ENCODE measurements at places on chromosomes 7 and 10. TPM values are rescaled to one million over a fixed set of nuclear protein-coding genes. Genes with fewer than 3 reads are reported as not detected.

DNA sequence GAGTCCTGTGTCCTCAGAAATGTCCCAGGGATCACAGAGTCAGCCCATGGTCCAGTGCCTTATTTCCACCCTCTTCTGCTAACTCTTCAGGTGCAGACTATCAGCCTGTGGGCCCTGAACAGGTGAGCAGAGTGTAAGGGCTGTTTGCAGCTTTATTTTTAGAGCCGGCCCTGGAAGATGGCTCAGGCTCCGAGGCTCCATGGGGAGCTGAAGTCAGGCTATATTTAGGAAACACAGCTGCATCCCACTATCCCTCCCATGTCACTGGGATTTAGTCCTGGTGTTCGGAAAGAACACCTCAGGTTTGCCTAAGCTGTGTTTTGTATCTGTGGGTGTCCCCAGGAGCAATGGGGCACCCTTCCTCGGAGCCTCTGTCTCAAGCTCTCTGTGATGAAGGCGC is 126.9 kb downstream of the RPS24 start:
- no peak for DNase-seq

GRCh38 chr10:78623578-78624215 is 445.1 kb upstream of the ZMIZ1 start:
- no peak for DNase-seq

DNA sequence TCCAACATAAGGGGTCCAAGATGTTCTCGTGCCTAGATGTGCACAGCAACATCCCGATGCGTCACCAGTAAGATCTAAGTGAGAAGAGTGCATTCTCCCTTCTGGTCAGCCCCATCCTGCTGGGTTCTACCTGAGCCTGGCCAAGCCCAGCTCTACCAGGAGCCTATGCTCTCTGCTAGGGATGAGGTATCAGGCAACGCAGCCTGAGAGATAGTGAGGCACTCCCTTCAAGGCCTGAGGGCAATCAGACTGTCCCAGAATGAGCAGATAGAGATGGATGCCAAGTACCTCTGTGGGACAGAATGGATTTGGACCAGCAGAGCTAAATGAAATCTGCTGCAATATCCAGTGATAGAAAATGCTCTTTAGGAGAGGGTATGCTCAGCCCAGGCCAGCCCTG is 26.7 kb downstream of the DDC start:
- no peak for DNase-seq

DNA sequence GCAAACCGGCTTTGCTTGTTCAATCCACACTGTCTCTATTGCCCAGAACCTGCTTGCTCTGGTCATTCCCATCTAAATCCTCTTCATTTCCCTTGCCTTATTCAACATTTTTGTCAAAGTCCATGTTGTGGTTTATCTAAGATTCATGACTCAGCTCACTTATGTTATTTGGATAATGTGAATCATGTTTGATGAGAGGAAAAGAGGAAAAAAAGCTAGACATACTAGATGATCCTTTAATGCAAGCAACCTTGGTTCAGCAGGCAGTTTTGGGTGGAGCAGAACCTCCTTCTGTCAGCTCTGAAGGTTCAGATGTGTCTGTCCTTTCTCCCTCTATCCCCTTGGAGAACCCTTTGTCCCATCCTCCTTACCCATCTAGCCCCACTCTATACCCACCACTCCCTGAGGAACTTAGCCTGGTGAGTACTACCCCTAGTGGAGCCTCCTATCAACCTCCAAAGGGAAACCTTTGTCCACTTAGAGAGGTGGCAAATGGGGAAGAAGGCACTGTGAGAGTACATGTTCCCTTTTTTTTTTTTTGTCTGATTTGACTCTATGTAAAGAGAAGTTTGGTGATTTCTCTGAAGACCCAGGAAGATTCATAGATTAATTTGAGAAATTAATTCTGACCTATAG is 2.1 kb upstream of the SAMD9L start:
- no peak for DNase-seq

Gene RADIL
- 3.3 TPM for total RNA-seq

- DNase-seq, result no peak
These were observed 706 bp downstream of the TBATA start for GRCh38 chr10:70784471-70784870.

GRCh38 chr10:29056729-29057128 is 232.1 kb upstream of the LYZL1 start:
- DNase-seq, result no peak

Gene NEUROG3
- not detected for total RNA-seq

GRCh38 chr7:102994567-102994966 is 80.0 kb downstream of the FBXL13 start:
- DNase-seq, result no peak

Gene CTTNBP2
- total RNA-seq, result 34.2 TPM

Gene SLC13A1
- total RNA-seq, result not detected

- no peak for DNase-seq
These were observed 181.3 kb downstream of the CDK14 start for GRCh38 chr7:90777465-90777864.

Gene TEX47
- total RNA-seq, result not detected

DNA sequence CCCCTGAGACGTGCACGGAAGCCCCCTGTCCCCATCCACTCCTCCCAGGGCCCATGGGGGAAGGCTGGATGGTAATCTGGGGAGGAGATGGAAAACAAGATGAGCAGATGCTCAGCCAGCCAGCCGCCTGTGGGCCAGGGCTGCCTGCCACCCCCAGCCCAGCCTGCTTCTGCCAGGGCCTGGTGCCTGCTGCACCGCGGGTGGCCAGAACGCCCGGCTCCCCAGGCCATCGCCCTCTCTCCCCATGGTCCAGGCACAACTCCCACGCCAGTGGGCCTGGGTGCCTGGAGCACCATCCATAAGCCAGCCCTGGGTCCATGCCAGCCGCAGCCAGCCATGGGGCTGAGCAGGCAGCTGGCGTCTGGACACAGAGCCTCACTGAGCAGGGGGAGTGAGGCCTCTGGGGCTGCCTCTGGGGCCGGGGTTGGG is 57.2 kb upstream of the ELN start:
- no peak for DNase-seq

Gene CFTR
- total RNA-seq, result under 0.01 TPM

DNA sequence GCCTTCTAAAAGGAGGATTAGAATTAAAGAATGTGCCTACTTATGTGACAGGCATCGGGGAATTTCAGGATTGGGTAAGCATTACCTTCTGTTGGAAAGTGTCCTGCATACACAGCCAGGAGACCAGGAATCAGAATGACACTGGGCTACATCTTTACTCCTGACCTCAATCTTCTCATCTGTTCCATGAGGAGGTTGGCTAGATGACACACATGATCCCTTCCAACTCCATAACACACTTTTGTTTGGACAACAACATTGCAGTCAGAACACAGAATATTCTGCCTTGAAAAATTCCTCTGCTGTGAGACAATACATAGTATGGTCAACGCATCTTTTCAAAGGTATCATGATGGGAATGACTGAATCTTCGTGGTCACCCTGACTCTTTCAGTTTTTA is 1281.2 kb upstream of the SORCS1 start:
- DNase-seq, result no peak

DNA sequence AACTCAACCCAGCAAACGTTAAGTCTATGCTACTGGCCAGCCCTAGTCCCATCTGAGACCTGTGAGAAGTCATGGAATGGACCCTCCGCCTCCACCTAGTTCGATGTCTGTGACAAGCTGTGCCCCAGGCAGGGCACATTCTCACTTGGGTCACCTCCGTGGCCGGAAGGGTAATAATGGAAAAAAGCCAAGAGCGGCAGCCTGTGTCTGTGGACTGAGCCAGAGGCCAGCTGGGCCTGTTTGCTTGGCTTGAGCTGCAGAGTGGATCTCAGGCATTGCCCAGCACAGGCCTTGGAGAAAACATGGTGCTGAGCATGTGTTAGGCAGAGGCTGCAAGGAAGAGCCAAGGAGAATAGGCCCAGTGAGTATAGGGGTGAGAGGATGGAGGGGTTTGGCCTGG is 97.8 kb downstream of the GALNT17 start:
- DNase-seq, result no peak

GRCh38 chr7:95845007-95845406 is 72.7 kb downstream of the DYNC1I1 start:
- no peak for DNase-seq

Gene NEUROD6
- total RNA-seq, result 653 TPM

DNA sequence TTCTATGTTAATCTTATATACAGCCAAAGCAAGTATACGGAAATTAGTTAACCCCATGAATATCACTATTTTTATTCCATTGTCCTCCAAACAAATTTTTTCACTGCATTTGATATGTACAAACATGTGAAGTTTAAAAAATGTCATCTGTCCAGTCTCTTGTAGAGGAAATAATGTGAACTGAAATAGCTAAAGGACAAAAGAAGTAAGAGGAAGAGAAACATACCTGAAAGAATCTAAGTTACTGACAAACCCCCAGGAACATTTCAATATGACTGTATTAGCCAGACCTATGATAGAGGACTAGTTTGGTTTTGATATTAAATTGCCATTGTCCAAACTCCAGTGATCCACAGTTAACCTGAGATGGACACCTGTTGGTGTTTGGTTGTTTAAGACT is 80.6 kb downstream of the NRCAM start:
- DNase-seq, result no peak

Gene NOBOX
- not detected for total RNA-seq

DNA sequence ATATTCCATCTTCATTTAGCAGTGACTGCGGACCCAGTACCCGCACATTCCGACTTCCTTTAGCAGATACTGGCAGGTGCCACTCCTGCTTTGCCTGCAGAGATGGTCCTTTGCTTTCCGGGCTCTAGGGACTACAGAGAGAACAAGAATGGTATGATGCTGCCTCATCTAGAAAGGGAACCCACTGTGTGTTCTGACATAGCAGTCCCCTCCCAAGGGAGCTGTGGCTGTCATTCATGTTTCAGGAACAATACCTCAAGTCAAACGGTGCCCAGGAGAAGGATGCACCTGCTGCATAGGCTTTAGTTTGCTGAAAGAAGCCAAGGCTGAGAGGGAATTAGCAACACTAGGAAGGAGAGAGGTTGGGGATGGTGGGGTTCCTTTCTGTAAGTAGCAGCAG is 15.9 kb upstream of the TMEM72 start:
- no peak for DNase-seq

- no peak for DNase-seq
These were observed 185.9 kb downstream of the DPY19L1 start for GRCh38 chr7:34851431-34851830.

- no peak for DNase-seq
These were observed 68.7 kb upstream of the PAPSS2 start for GRCh38 chr10:87590705-87591588.

- no peak for DNase-seq
These were observed 68.3 kb downstream of the ITGB1 start for GRCh38 chr10:32889631-32890212.

- DNase-seq, result no peak
These were observed 54.7 kb upstream of the FIGNL1 start for GRCh38 chr7:50504646-50505546.

DNA sequence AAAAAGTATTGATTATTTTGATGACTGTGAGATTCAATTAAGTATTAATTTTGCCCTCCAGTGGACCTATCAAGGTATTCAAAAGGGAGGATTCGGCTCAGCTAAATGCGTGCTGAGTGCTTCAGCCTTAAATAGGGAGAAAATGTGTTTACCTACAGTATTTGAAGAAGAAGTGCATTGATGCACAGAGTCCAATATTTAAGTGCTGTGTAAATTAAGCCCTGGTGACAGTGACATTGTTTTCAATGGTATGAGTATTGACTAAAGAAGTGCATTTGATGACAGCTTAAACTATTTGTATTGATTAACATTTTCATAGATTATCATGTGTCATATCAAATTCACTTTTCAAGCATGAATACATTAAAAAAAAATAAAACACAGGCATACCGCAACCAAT is 106.6 kb downstream of the POU6F2 start:
- no peak for DNase-seq

- DNase-seq, result no peak
These were observed 8.3 kb upstream of the SLC18A3 start for GRCh38 chr10:49601857-49602256.

Gene TMED4
- total RNA-seq, result 73.4 TPM

- no peak for DNase-seq
These were observed 76.4 kb downstream of the PRR15 start for GRCh38 chr7:29639886-29640595.

DNA sequence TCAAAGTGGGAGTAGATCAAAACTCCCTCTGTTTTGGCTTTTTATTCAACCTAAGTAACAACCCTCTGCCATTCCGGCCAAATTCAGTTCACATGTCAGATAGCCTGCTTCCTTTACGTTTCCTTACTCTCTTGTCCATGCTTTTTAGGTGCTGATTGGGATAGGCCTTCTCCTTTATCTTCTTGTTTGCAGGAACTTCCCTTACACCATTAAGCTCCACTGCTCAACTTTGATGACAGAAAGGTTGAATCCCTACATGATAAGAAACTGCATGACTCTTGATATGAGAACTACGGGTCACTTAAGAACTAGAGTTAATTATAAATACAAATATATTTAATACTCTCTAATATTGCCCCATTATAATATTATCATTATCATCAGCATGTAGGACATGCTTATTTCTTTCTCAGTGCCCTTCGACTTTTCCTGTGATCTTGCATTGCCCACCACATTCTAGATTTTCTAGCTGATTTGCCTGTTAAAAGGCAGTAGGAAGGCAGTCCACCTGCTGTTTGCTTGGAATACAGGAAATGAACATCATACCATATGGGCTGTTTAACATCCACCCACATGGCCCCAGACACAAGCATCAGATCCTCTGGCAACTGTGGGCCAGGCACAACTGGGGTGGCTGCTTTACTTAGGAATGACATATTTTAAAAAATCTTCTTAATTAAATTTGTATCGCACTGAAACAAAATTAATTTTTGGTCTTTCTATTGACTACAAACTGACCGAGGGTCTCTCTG is 59.7 kb upstream of the CCDC6 start:
- no peak for DNase-seq
